ENCODE measurements at places on chromosomes 13 and 19. TPM values are rescaled to one million over a fixed set of nuclear protein-coding genes. Genes with fewer than 3 reads are reported as not detected.

DNA sequence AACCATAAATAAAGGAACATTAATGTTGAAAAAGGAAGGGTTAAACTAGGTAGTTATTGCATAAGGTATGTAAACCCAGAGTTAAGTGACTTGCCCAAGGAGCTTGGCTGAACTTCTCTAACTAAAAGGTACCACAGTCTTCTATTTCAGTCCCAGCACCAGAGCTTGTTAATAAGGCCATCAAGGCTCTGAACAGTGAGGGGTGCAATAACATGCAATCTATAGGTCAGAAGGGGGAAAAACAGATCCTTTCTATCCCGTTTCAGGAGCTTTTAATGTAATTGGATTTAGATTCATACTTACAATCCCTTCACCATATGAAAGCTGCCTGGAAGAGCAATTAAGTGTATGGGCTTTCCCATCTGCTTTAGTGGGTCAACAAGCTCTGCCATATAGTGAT is 441.5 kb upstream of the SPRY2 start:
- DNase-seq, result no peak
- no peaks in the 10 kb centered on the region for H3K36me3 ChIP-seq
- no peaks in the 10 kb centered on the region for H3K4me1 ChIP-seq
- H3K27me3 ChIP-seq, result no peaks in the 10 kb centered on the region
- no peak overlapping the region for H3K27ac ChIP-seq

DNA sequence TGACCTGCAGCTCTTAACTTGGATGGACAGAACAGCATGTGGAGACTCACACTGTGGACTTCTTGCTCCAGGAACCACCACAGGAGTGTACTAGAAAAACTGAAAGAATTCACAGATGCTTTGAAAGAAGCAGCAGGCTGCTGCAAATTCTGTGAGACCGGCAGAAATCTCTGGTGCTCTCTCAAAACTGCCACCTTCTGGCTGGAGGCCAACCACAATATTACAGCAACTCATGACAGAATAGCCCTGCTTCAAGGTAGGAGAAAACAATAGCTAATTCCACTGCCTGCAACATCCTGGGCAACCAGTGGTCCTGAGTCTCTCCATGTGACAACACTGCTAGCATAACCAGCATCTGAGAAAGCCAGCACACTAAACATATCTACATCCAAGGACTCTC is 26.9 kb downstream of the CDK8 start:
- peaks cover 2% of the 10 kb centered on the region for H3K27me3 ChIP-seq
- no peak for DNase-seq
- peaks cover 7% of the 10 kb centered on the region for H3K36me3 ChIP-seq
- H3K4me1 ChIP-seq, result no peaks in the 10 kb centered on the region
- no peak overlapping the region for H3K27ac ChIP-seq

GRCh38 chr13:108158746-108159145 is 56.6 kb downstream of the LIG4 start:
- H3K4me1 ChIP-seq, result no peaks in the 10 kb centered on the region
- no peak for DNase-seq
- no peak overlapping the region for H3K4me3 ChIP-seq
- H3K27ac ChIP-seq, result no peak overlapping the region
- peaks cover 2% of the 10 kb centered on the region for H3K27me3 ChIP-seq

DNA sequence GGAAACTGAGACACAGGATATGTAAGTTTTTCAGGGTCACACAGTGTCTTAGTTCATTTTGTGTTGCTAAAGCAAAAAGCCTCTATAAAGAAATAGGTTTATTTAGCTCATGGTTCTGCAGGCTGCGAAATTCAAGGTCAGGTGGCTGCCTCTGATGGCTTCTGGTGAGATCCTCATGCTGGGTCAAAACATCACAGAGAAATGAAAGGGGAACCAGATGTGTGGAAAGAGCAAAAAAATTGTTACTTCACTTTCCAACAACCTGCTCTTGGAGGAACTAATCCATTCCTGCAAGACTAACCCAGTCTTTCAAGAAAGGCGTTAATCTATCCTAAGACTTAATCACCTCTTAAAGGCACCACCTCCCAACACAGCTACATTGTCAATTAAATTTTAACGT is 64.2 kb upstream of the UBL3 start:
- peaks cover 5% of the 10 kb centered on the region for H3K27me3 ChIP-seq
- DNase-seq, result no peak
- peaks cover 9% of the 10 kb centered on the region for H3K4me1 ChIP-seq
- H3K27ac ChIP-seq, result no peak overlapping the region

GRCh38 chr13:109919715-109920375 is 133.5 kb upstream of the IRS2 start:
- H3K4me3 ChIP-seq, result no peak overlapping the region
- H3K27me3 ChIP-seq, result no peaks in the 10 kb centered on the region
- no peak for DNase-seq
- no peaks in the 10 kb centered on the region for H3K4me1 ChIP-seq
- no peaks in the 10 kb centered on the region for H3K36me3 ChIP-seq
- no peak overlapping the region for H3K27ac ChIP-seq

GRCh38 chr19:43501661-43502418 is 2.7 kb downstream of the PHLDB3 start:
- H3K4me3 ChIP-seq, result peak overlapping the region; percentile 49
- H3K36me3 ChIP-seq, result peaks cover 21% of the 10 kb centered on the region
- DNase-seq, result no peak
- no peak overlapping the region for H3K27ac ChIP-seq

DNA sequence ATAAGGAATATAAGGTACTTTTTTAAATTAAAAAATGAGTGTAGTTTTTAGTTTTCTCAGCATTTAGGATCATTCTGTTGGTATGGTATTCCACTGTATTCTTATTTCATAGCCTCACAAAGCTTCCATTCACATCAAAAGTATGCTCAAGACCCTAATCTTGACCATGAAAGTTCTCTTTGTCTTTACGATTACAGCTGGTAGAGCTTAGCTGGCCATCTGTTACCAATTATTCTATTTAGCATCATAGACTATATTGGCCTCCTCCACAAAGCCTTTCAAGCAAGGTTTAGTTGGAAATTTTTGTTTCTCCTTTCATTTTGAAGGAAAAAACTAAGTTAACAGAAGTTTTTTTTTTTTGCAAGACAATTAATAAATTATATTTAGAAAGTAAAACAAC is 245.1 kb downstream of the KCTD12 start:
- no peak overlapping the region for H3K27ac ChIP-seq
- H3K27me3 ChIP-seq, result peaks cover 2% of the 10 kb centered on the region
- no peaks in the 10 kb centered on the region for H3K36me3 ChIP-seq

DNA sequence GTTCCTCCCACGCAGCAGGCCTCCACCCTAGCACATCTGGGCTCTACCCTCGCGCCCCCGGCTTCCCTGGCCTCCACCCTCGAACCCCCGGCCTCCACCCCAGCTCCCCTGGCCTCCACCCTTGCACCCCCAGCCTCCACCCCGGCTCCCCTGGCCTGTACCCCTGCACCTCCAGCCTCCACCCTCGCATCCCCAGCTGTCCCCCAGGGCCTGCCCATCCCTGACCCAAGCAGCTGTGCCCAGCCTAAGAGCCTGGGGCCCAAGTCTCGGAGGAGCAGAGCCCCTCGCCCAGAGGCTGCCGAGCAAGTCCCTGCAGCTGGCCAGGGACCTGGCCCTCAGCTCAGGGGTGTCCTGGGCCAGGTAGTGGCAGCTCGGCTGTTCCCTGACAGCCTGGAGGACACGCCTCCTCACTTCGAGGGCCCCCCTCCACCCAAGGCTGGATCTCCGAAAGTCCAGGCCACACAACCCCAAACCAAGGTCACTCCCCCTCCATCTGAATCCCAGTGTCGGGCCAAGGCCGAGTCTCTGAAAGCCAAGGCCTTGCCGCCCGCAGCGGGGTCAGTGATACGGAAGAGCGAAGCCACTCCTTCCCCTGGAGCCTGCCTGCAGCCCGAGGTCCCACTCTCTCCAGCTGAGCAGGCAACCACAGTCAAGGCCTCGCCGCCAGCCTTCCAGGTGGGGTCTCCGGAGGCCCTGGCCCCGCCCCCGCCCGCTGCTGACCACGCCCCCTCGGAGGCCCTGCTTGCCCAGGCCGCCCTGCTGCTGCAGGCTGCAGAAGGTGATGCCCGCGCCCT is 7.9 kb upstream of the ARHGAP33 start:
- no peak overlapping the region for H3K4me3 ChIP-seq
- H3K36me3 ChIP-seq, result peaks cover 17% of the 10 kb centered on the region
- H3K4me1 ChIP-seq, result no peaks in the 10 kb centered on the region

DNA sequence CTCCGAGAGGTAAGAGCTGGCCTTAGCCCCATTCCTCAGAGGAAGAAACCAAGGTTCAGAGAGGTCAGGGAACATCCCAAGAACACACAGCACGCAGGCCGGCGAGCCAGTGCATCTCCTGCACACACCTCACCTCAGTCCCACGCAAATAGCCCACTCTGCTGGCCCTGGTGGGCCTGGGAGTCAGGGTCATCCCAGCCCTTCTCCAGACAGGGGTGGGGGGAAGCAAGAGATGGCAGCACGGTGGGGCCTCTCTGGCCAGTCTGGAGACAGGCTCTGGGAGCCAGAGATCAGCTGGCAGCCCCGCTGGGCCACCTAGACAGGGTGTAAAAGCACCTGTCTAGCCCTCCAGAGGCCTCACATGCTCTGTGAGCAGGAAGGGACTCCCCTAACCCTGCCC is 26.8 kb downstream of the TUBA3C start:
- no peak overlapping the region for H3K4me3 ChIP-seq
- no peaks in the 10 kb centered on the region for H3K36me3 ChIP-seq
- no peaks in the 10 kb centered on the region for H3K4me1 ChIP-seq
- no peaks in the 10 kb centered on the region for H3K27me3 ChIP-seq
- no peak overlapping the region for H3K27ac ChIP-seq

DNA sequence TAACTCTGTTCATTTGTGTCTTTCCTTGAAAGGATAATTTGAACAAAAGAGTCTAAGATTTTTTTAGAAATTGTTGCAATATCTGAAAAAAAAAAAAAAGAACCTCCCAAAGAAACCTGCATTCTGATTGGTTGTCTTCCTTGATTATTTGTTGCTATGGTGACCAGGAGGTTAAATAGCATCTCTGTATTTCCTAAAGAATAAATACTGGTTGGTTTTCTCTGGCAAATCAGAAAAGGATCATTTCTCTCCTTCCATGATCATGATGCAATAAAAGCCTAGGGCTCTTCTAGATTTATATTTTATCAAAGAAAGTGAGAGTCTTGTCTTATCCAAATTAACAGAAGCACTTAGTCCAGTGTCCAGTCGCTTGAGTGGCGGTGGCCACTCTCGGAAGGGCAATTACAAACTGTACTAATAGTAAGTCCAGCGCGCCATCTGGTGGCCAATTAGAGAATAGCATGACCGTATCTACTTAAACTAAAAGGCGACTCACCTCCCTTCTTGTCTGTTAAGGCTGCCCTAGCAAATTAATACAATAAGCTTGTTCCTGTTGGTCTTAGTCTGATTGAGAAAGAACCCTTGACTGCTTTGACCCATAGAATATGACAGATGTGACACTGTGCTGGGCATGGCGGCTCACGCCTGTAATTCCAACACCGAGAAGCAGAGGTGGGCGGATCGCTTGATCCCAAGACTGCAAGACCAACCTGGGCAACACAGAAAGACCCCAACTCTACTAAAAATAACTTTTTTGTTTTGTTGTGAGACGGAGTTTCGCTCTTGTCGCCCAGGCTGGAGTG is 47.0 kb upstream of the PNMA8B start:
- no peak overlapping the region for H3K4me3 ChIP-seq
- no peak overlapping the region for H3K27ac ChIP-seq
- H3K36me3 ChIP-seq, result no peaks in the 10 kb centered on the region

DNA sequence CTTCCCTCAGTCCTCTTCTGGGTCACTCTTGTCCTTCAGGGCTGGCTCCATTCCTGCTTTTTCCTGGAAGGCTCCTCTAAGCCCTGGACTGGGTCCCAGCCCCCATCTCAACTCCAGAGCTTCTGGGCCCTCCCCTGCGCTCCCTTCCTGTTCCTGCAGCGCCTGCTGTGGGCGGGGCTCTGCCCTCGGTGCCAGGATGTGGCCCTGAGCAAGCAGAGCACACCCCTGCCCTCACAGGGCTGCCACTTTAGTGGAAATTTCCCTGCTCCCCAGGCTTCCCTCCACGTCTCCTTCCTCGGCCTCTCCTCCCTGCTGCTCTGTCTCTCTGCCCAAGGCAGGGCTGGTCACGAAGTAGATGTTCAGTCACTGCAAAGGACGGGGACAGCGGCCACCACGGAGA is 28.8 kb downstream of the DPF1 start:
- H3K27ac ChIP-seq, result no peak overlapping the region
- no peak overlapping the region for H3K4me3 ChIP-seq
- H3K36me3 ChIP-seq, result no peaks in the 10 kb centered on the region
- DNase-seq, result no peak
- no peaks in the 10 kb centered on the region for H3K27me3 ChIP-seq

DNA sequence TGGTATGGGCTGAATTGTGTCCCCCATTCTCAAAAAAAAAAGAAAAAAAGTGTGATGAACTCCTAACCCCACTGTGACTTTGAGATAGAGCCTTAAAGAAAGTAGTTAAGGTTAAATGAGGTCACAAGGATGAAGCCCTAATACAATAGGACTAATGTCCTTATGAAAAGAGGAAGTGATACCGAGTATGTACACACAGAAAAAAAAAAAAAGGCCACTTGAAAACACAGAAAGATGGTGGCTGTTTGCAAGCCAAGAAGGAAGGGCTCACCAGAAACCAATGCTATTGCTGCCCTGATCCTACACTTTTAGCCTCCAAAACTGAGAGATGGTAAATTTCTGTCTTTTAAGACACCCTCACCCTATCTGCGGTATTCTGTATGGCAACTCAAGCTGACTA is 955.6 kb downstream of the PCDH17 start:
- DNase-seq, result no peak
- no peak overlapping the region for H3K4me3 ChIP-seq
- H3K4me1 ChIP-seq, result no peaks in the 10 kb centered on the region
- H3K27me3 ChIP-seq, result no peaks in the 10 kb centered on the region

CKAP2 gene
- total RNA-seq, result 37.3 TPM

PLEKHF1 gene
- 35.0 TPM for total RNA-seq

All from activated T-helper 1 cell treated with anti-CD3 and anti-CD28 coated beads, Interleukin-12 subunit alpha, Interleukin-12 subunit beta, Interleukin-2, Interleukin-4 antibody, amounts not matched to agents 30 ng/mL and 10 ng/mL and 1 ng/mL, durations not matched to agents 14 hours and 24 hours and 36 hours (primary cell).